Esophagus squamous epithelium (tissue), 5 donors: ENCODE measurements at places on chromosomes 1 and 21.

DNA sequence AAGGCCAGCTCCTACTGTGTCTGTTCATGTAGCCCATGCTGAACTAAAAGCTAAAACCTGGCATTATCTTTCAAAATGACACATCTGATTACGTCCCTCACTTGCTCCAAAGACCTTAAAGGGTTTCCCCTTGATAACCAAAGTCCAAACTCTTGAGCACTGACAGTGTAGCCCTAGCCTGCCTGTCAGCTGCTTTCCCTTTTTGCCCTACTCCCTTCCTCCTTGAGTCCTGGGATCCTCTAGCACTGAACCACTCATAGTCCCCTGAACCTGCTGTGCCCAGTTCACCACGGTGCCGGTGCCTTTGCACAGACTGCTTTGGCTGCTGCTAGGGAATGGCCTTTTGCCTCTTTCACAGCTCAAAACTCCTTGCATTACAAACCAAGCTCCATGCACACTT lies 67.5 kb downstream of the PLXNA2 start:
- no peak for DNase-seq

DNA sequence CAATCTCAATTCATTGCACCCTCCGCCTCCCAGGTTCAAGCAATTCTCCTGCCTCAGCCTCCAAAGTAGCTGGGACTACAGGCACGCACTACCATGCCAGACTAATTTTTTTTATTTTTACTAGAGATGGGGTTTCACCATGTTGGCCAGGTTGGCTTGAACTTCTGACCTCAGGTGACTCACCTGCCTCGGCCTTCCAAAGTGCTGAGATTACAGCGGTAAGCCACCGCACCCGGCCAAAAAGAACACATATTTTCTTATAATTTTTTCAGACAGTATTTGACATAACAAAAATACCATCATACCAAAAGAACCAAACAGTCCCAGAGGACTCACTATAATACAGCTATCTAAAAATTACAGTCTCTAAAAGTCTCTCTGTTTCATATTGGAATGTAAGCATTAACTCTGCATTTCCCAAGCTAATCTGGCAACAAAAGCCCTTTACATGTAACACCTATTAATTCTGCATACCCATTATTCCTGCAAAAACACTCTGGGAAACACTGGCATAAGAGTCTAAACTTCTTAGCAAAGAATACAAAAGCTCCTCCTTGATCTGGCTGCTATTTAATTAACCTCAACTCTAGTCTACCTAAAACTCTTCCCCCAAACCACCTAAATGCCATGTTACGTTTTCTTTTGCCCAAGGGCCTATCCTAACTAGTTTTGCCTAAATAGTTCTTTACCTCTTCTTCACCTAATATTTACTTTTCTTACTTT lies 26.9 kb downstream of the WDR26 start:
- no peak for DNase-seq

DNA sequence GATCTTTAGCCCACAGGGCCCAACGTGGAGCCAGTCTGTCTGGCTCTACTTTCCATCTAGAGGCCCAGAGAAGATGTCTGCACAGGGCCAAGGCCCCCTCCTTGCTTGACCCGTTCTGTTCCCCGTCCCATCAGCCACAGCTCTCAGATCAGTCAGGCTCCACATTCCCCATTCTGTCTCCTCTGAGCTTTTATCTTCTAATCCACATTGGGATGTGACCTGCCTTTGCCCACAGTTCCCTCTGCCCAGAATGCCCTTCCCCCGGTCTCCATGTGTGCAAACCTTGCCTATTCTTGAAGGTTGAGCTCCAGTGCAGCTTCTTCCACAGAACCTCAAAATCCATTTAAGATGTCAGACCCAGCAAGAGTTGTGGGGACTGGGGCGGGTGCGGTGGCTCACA lies 53.3 kb upstream of the WASF2 start:
- no peak for DNase-seq

GRCh38 chr1:158163000-158163947 lies 17.4 kb upstream of the CD1D start:
- DNase-seq = no peak

- DNase-seq = no peak
These were observed 257.2 kb downstream of the PTGER3 start for GRCh38 chr1:70790232-70790923.

DNA sequence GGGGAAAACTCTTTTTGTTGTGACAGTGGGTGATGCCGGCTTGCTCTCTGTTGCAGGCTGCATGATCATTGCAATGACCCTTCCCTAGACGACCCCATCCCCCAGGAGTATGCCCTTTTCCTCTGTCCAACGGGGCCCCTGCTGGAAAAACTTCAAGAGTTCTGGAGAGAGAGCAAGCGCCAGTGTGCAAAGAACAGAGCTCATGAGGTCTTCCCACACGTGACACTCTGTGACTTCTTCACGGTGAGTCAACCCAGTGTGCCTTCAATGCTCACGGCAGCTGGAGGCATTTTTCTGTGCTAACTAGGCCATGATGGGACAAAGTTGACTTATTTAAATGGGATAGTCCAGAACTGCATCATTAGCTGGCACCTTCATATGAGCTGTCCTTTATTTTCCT lies 5.7 kb downstream of the UBASH3A start:
- no peak for DNase-seq

GRCh38 chr1:44154049-44154448 lies 12.6 kb upstream of the KLF18 start:
- DNase-seq = no peak

GRCh38 chr1:172642970-172643369 lies 15.9 kb upstream of the FASLG start:
- no peak for DNase-seq

GRCh38 chr21:38303300-38303699 lies 46.5 kb downstream of the KCNJ15 start:
- DNase-seq = no peak

DNA sequence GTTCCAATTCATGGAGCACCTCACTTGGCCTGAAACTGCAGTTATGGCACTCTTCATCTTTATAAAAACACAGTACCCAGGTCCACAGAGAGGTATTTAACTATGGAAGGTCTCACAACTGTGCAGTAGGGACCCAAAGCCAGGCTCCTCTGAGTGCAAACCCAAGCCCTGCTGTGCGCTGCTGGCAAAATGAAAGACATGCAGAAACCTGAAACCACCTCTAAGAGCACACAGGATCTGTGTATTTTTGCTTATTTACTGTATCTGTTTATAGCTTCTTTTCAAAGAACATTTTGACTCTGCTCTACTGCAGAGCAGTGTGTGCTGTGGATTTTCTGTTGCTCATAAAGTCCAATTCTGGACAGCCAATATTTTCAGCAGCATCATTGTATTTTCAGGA lies 166.6 kb downstream of the DSCAM start:
- no peak for DNase-seq

DNA sequence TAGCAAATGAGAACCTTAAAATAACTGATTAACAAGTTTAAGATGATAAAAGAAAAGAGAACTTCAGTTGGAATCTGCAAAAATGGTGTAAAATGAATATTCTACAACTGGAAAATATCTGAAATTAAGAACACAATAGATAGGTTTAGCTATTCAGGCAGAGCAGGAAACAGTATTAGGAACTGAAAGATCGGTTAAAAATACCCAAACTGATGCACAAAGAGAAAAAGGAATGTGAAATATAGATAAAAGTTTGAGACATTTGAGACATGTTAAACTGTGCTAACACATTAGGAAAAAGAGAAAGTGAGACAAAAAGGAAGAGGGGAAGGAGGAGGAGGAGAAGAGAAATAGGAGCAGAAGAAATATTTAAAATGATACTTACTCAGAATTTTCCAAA lies 12.1 kb downstream of the CD55 start:
- DNase-seq = no peak

GRCh38 chr1:61449410-61449809 lies 275.5 kb downstream of the TM2D1 start:
- DNase-seq = no peak

DNA sequence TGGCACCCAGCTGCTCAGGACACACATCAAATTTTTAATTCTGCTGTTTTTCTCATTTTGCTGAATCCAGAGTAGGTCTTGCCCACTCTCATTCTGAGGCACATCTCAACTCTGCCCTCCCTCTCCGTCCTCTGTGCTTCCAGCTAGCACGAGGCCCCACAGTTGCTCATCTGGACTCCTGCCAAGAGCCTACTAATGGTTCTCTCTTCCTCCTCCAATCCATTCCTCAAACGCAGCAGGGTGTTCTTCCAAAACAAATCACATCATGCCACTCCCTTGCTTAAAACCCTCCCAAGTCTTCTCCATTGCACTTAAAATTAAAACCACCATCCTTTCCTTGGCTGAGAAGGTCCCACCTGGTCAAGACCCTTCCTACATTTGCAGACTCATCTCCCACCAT lies 49.8 kb upstream of the SCAF4 start:
- DNase-seq = no peak

DNA sequence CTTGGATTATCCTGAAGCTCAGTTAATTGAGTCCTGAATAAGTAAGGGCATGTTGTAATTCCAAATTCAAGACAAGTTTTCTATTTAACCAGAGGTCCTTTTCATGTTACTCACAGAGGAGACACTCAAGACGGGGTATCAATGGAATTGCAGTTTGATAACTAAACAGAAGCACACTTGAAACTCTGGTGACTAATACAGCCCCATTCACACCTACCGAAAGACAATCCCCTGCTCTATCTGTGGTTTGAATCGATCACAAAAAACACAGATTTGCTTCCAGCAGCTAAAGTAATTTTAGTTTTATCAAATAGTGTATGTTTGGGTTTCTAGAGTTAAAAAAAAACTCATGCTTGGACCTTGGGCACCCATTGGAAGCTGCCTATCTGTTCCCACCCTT lies 60.4 kb downstream of the TEX35 start:
- no peak for DNase-seq

DNA sequence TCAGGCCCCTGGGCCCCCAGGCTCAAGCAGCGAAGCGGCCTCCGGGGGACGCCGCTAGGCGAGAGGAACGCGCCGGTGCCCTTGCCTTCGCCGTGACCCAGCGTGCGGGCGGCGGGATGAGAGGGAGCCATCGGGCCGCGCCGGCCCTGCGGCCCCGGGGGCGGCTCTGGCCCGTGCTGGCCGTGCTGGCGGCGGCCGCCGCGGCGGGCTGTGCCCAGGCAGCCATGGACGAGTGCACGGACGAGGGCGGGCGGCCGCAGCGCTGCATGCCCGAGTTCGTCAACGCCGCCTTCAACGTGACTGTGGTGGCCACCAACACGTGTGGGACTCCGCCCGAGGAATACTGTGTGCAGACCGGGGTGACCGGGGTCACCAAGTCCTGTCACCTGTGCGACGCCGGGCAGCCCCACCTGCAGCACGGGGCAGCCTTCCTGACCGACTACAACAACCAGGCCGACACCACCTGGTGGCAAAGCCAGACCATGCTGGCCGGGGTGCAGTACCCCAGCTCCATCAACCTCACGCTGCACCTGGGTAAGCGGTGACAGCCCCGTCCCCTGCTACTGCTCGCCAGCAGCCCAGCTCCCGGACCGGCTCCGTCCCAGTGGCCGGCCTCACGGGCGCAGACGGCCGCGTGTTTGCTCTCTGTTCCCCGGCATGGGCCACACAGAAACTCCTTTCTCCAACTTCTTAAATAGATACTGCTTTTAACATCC lies 539 bp downstream of the LAMC1 start:
- DNase-seq = no peak

DNA sequence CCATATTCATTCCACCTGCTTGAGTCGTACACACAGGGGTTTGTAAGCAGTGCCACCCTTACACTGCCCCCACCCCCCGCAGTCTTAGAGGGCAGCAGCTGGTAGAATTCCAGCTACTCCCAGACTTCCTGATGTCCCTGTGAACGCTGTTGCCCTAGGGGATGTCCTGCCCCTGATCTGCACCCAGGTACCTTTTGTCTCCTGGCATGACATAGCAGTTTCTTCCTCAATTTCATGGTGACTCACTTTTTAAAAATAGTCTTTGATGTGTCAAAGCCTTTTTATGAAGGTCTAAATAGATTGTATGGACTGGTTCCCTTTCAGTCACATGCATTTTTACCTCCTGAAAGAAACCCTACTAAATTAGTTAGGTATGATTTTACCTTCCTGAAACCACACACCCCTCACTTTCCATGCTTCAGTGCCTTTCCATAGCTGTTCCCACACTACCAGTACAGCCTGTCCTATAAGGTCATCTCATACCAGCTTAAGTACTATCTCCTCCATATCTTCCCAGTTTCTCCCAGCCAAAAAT lies 76.4 kb downstream of the ST3GAL3 start:
- no peak for DNase-seq

- DNase-seq = no peak
These were observed 23.8 kb downstream of the PLA2G2A start for GRCh38 chr1:19955534-19956170.
